ENCODE measurements at places on chromosomes 11 and 22.

DNA sequence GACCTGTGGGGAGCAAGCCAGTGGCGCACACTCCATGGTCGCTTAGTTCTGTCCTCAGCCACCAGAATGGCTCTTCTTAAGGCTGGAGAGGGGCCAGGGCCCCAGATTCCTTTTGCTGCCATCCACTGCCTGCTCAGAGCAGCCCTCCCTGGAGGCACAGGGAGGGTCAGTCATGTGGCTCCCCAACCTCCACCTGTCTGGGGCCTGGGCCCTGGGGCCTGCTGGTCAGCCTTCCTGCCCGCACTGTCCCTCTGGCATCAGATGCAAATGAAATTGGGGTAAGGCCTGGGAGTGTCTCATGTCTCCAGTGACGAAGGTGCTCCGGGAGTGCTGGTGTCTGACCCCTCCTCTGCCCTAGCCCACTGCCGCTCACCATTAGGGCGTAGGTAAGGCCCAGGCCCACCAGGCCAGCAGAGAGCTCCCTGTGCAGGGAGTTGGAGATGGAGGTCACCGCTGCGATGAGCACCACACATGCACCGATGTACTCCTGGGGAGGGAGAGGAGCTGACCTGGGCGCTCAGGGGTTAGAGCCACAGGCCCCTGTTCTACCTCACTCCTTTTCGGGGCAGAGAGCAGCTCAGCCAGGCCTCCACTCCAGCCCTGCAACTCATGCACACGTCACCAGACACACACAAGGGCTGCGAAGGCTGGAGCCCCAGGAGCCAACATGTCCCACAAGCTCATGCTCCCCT, 9.0 kb upstream of the KCNJ11 start:
- DNase-seq = no peak

GRCh38 chr11:96342014-96342960, 708 bp downstream of the MAML2 start:
- DNase-seq = no peak

GRCh38 chr11:133235381-133235780, 296.9 kb downstream of the OPCML start:
- no peak for DNase-seq

- DNase-seq = no peak
These were observed 24.5 kb downstream of the RTL6 start for GRCh38 chr22:44473580-44473979.

DNA sequence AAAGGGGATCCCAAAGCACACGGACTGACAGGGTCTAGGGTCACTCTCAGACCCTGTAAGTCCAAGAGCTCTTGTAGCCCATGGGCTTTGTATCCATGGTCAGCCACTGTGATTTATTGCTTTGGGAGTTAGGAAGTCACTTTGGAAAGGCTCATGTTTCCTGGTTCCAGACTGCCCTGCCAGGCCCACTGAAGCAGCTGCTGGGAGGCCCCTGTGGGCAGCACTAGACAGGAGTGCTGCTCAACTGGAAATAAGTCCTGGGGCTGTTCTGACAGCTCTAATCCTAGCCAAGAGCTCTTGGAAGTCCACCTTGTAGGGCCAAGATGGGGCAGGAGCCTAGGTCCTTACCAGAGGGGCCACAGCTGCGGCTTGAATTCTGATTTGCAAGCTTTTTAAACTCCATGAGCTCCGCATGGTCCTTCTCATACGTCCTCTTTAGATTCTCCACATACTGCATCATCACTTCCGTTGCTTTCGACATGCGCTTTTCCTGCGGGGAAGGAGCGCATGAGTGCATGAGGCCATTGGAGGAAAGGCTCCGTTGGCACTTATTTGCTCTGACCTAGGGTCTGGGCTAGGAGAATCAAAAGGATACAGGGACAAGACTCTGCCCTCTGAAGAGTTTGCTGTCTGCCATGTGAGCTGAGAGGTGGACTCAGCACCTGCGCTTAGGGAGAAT, 32.2 kb upstream of the LYVE1 start:
- DNase-seq = no peak

DNA sequence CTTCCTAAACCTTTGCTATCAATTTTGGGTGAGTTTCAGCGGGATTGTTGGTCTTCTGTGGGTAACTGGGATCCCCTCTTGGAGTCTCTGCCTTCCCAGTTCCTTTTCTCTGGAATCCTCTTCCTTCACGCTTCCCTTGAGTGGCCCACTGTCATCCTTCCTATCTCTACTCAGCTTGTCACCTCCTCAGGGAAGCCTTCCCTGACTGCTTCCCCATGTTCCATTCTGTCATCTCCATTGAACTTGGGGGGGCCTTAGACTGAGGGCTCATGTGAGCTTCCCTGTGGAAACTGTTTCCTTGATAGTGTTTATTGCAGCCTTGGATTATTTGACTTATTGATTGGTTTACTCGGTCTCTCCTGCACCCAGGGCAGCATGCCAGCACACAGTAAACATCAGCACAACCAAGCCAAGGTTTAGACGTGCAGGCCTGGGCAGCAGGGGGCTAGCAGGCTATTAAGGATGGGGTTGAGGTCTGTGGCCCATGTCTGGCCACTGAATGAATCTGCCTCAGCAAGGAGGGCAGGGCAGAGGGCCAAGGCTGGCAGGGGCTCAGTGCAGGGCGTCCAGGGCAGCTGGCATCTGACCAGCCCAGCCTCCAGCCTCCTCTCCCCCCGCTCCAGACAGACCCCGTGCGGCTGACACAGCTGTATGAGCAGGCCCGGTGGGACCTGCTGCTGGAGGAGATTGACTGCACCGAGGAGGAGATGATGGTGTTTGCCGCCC, 7.2 kb downstream of the TRPT1 start:
- no peak for DNase-seq

DNA sequence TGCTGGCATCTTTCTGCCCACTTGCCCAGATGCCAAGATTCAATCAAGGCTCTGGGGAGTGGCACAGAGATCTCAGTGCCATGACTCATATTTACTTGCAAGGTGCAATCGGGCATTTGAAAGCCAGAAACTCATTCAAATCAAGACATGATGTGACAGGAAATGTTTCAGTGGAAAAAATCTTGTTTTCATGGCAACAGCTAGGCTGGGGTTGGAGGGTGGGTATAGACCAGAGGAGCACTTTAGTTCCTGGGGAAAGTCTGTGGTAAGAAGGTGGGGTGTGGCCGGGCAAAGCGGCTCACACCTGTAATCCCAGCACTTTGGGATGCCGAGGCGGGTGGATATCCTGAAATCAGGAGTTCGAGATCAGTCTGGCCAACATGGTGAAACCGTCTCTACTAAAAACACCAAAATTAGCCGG, 1.2 kb downstream of the MAJIN start:
- peak; percentile 8 for DNase-seq

GRCh38 chr11:33507967-33508366, 192.7 kb downstream of the C11orf91 start:
- DNase-seq = no peak

- no peak for DNase-seq
These were observed 5.1 kb downstream of the TSPAN18 start for GRCh38 chr11:44731685-44732430.

- no peak for DNase-seq
These were observed 60.9 kb upstream of the BMAL1 start for GRCh38 chr11:13216711-13217075.

GRCh38 chr11:71342951-71343827, 90.8 kb upstream of the SHANK2 start:
- no peak for DNase-seq

- peak; percentile 11 for DNase-seq
These were observed 1.1 kb upstream of the SLC35F2 start for GRCh38 chr11:107859459-107860239.

- no peak for DNase-seq
These were observed 456.9 kb downstream of the OPCML start for GRCh38 chr11:133075351-133075750.

GRCh38 chr11:2549876-2550605, 105.2 kb downstream of the KCNQ1 start:
- DNase-seq = no peak

- DNase-seq = no peak
These were observed at the start of gene TUB for GRCh38 chr11:8080674-8081590. TSS of gene TUB (plus strand) at chr11:8081211. CDS start at chr11:8081511, 300 bp downstream.

DNA sequence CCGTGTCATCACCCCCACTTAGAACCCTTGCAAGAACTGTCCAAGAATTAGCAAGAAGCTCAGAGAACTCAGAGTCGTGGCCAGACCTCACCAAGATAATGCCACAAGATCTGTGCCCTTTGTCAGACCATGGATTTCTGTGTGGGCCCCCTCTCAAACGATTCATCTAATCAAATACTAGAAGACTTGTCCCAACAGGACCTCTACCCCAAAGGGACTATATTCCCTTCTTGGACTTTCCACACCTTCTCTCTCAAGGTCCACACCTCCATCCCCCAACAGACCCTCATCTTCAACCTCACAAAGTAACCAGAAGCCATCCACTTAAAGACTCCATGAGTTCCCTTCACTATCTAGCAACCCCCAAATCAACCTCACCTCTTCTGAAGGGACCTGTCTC, 2.8 kb downstream of the POLR3H start:
- no peak for DNase-seq

DNA sequence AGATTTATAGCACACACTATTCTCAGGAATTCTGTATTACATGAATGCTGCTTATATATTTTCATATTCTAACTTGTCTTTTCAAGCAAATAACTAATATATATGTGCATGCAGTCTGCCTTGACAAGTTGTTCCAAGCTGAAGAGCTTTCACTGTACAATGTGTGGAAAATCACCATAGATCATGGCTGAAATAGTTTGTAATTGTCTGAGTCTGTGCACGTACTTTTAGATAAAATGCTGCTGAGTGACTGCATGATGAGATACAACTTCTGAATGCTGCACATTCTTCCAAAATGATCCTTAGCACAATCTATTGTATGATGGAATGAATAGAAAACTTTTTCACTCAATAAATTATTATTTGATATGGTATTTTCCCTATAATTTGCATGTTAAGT, 58.9 kb downstream of the SLC5A12 start:
- no peak for DNase-seq

DNA sequence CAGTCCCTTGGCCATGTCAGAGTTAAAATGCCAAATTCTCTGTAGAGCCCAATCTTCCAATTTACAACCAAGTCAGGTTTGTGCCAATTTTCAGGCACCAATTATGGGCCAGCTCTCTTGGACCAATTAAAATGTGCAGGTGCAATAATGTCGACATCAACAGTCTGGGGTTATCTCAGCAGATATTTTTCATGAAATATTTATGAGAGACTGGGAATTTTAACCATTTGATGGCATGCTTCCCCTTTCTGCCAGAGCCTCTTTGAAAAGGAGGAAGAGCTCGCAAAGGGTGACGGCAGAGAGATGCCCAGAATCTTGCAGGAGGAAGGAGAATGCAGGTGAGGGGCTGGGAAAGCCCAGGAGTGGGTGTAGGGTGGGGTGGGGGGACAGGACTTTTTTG, 100.8 kb upstream of the SYT13 start:
- no peak for DNase-seq

- no peak for DNase-seq
These were observed 908.5 kb downstream of the BRD1 start for GRCh38 chr22:48919187-48919590.

GRCh38 chr22:49686495-49687219, 141.0 kb downstream of the BRD1 start:
- DNase-seq = no peak

DNA sequence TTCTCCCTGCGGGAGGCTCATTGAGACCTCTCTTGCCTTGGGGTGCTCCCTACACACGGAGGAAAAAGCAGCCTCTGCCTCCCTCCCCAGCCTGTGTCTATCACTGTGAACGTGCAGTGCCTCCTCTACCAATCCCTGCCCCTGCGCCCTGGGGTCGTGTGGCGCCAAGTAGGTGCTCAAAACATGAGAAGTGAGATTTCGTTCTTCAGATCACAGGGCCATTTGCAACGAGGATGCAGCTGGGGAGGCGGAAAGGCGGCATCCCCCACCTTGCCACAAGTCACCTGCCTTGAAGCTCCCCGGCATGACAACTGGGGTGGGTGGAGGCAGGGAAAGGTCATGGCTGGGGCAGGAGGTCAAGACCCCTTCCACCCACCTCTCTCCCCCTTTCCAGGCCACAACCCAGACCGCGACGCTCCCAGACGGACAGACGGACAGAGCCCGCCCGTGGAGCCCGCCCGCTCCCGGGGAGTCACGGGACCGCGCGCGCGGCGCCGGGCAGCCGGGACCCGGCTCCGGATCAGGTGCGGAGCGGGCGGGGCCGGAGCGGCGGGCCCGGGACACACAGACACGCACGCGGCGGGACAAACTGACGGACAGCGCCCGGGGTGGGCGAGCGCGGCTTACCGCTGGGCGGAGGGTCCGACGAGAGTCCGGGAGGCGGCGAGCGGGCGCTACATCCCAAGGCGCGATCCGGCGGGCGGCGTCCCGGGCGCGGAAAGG, 485 bp downstream of the KCNJ4 start:
- no peak for DNase-seq

DNA sequence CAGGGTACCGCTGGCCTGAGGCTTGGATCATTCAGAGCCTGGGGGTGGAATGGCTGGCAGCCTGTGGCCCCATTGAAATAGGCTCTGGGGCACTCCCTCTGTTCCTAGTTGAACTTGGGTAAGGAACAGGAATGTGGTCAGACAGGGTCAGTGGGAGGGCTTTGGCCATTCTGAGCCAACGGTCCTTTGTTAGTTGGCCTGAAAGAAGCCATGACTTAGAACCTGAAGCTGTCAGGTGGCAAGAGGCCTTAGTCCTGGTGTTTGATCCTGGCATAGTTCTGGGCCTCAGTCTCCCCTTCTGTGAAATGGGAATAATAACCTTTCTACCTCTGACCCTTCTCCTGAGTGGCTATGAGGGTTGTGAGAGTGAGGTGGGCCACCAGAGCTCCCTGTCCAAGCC, 8.3 kb downstream of the PGAP2 start:
- DNase-seq = no peak

- DNase-seq = no peak
These were observed 16.6 kb upstream of the STK33 start for GRCh38 chr11:8610532-8611116.

DNA sequence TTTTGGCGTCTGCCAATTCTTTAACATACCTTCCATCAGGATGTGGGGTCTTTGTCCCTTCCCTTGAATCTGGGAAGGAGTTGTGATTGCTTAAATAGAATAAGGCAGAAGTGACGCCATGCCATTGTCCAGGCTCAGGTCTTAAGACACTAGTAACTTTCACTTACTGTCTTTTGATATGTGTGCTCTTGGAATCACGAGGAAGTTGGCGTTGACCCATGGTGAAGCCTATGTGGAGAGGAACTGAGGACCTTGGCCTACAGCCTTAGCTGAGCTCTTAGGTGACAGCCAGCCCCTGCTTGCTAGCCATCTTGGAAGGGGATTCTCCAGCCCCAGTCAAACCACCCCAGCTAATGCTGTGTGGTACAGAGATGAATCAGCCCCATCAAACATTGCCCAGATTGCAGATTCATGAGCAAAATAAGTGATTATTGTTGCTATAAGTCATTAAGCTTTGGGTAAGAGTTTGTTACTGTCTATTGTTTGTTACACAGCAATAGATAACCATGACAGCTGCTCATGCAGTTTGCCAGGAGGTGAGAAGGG, 17.6 kb upstream of the CLPB start:
- no peak for DNase-seq

DNA sequence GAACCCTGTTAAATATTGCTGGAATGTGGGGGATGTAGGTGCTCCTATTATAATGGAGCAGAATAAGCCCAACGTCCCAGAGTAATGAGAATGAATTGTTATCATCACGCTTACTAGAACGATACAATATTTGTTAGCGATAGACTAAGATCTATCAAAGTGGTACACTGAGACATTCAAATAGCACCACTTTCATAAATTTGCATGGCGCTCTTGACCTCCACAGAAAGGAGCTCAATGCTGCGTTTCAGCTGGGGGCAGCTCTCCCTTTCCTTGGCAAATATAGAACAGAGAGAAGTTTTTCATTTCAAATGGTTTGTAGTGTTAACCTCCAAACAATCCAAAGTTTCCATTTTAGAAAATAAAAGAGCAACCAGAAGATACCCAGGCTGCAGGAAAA, 38.2 kb upstream of the BLID start:
- no peak for DNase-seq
